ENCODE measurements at places on chromosomes 12 and 14.

GRCh38 chr14:105470350-105471296 lies 4.0 kb upstream of the CRIP2 start:
- no peak for DNase-seq

DNA sequence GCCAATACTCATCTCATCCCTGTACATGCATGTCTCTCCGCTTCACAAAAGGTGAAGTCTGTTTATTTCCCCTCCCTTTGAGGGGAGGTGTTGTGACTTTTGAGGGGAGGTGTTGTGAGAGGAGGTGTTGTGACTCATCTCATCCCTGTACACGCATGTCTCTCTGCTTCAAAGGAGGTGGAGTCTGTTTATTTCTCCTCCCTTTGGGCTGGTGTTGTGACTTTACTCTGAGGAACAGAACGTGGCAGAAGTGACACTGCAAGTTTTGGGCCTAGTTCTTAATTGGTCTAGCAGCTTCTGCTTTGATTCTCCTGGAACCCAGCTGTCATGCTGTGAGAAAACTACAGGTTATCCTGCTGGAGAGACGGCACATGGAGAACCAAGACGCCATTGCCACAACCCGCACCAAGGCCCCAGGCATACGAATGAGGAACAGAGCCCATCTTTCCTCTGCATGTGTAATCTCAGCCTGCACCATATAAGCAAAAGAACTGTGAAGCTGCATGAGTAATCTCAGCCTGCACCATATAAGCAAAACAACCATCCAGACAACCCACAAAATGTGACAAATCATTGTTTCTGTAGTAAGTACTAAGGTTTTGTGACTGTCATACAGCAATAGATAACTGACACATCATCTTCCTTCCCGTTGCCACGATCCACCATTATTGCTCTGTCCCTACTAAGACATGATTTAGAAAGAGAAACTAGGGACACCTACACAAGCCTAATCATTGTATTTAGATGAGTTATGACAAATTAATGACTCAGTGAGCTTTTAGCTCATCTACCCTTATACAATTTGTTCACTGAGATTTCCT lies 30.0 kb downstream of the GALNT4 start:
- DNase-seq: no peak

- DNase-seq: no peak
Observed at GRCh38 chr12:34046570-34046969, 24.3 kb downstream of the ALG10 start.

GRCh38 chr14:104335611-104336010 lies 197.2 kb downstream of the KIF26A start:
- no peak for DNase-seq

DNA sequence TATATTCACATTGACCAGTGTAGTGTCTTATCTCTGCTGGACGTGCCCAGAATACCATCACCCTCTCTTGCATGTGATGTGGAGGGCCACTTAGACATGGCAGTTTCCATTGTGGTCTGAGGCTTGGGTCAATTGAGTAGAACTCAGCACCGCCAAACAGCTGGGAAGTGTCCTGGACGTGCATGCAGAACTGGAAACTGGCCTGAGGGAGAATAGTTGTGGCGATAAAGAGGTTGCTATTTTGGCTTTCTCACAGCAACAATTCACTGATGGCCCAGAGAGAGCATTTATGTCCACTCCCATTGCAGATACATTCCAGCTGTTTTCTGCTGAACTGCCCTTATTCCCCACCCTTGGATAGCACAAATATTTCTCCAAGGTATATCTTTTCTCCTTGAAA lies 210.1 kb upstream of the DAAM1 start:
- peak; percentile 75 for DNase-seq

DNA sequence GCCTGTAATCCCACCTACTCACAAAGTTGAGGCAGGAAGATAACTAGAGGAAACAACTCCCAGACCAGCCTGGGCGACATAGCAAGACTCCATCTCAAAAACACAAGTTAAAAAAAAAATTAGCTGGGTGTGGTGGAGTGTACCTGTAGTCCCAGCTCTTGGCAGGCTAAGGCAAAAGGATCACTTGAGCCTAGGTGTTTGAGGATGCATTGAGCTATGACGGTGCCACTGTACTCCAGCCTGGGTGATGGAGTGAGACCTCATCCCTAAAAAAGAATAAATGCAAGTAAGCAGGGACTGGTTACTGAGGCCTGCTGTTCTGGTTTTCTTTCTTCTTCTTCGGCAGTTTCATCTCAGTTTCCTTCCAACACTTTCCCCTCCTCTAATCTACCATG lies 7.4 kb downstream of the PTPN21 start:
- no peak for DNase-seq

- DNase-seq: peak; percentile 55
Observed at GRCh38 chr14:95189367-95190132, 32.2 kb upstream of the DICER1 start.

DNA sequence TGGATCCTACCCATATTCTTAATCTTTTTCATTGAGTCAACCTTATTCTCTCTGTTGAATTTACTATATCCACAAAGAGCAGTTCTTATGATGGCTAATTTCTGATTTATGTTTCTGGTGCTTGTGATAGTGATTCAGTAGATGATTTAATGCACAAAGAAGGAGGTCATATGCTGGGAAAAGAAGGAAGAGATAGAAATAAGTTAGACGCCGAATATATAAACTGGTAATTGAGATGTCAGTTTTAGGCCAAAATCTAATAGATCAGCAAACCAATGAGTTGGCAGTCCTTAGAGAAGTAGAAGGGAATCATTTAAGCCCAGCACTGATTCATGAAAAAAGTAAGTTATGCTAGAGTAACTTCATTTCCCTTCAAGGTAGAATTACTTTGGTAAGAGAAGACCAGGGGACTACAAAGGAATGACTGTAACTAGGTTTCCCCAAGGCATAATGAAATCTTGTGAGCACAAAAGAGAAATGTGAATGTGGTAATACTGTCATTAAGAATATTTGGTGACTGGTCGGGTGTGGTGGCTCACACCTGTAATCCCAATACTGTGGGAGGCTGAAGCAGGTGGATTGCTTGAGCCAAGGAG lies 132.4 kb downstream of the TGFB3 start:
- no peak for DNase-seq

GRCh38 chr14:71242237-71242748 lies 335.0 kb downstream of the PCNX1 start:
- DNase-seq: peak; percentile 54

DNA sequence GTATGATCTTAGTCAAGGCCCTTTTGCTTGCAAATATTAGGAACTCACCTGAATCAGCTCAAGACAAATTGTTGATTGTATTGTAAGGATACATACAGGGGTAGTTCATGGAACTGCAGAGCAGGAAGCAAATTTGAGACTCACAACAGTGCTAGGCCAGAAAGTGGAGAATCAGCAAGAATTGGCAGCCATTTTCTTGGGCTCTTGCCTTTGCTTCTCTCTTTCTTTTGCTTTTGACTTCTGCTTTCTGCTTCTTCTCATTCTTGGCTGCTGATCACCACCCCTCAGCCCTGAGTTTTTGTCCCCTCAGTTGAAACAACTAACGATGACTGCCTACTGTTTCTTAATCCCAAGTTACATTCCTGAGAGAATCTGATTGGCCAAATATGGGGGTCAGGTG lies 34.8 kb downstream of the KCNK13 start:
- no peak for DNase-seq

DNA sequence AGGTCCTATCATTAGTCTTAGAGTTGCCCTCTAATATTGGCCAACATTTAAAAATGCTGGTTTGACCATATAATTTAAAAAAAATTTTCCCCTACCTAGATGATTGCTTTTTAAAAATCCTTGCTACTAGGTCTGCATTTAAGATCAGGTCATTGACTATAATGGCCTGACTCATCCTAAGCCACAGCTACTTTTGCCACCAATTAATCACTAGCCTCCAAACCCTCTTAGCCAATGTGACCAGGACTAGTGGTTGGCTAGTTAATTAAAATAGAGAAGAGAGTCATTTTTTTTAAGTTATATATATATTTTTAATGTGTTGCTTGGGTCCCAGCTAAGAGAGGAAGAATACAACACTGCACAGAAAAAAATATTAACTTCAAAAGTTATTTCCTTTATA lies 57.5 kb downstream of the SOS2 start:
- no peak for DNase-seq

- no peak for DNase-seq
Observed at GRCh38 chr12:19121449-19122018, 8.0 kb upstream of the PLEKHA5 start.

DNA sequence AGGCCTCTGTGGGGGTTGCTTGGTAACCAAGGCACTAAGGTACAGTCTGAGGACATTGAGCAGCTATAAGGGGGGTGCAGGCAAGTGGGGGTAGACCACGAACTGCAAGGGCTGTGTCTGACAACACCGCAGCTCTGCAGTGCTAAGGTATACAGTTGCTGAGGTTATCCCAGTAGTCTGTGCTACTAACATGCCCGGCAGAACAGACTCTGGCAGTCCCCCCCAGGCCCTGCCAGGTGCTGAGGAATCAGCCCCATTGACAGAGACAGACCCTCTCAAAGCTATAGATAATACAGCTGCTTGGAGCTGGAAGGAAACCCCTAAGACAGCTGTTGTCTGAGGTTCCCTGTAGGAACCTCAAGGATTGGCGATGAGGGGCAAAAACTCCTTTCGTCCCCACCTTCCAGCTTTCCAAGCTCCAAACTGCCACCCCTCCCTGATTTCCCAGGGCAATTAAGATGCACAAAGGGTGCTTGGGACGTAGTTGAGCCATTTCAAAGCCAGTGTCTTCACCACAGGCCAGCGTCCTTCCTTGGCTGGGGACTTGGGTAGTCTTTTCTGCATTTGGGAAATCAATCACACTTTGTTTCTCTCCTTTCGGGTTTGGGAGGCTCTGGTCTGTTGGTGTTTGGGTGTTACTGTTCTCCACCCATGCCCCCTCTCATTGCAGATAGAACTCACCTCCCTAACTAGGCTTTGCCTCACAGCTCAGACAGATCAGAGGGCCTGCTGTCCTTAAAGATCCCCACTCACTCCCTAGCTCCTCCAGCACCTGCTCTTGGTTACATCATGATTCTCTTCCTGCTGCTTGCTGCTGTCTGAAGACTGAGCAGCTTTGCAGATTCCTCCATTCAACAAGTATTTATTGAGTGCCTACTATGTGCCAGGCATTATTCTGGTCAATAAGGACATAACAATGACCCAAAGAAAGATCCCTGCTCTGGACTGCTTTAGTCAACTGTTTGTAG lies 2.0 kb upstream of the MYH7 start:
- no peak for DNase-seq

GRCh38 chr12:94263905-94264561 lies 115.7 kb downstream of the PLXNC1 start:
- no peak for DNase-seq

DNA sequence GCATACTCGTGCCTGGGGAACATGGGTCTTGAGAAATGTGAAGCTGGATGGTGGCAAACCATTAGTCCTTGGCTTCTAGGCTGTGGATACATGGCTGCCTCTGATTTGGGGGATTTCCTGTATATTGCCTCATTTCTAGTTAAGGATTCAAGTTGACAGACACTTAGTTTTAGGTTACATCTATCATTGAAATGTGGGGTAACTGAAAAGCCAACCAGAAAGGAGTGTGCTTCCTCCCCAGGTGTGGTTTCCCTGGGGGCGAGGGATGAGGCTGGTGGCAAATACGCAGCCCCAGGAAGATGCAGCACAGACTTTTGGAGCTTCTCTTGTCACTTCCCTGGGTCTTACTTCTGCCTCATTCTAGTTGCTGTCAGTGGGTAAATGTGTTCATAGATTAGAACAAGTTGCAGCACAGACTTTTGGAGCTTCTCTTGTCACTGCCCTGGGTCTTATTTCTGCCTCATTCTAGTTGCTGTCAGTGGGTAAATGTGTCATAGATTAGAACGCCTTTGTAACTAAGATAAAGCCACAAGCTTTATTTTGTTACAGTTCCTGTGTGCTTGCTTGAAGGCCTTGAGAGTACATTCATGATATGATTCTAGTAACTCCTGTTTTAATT lies 85.1 kb downstream of the BORCS5 start:
- peak; percentile 50 for DNase-seq

GRCh38 chr14:67532998-67533753 lies at the start of gene PLEKHH1:
Gene PLEKHH1, plus strand, starts transcription at chr14:67533290. Its CDS starts 8,578 bp downstream, at chr14:67541868.
- DNase-seq: peak; percentile 61

DNA sequence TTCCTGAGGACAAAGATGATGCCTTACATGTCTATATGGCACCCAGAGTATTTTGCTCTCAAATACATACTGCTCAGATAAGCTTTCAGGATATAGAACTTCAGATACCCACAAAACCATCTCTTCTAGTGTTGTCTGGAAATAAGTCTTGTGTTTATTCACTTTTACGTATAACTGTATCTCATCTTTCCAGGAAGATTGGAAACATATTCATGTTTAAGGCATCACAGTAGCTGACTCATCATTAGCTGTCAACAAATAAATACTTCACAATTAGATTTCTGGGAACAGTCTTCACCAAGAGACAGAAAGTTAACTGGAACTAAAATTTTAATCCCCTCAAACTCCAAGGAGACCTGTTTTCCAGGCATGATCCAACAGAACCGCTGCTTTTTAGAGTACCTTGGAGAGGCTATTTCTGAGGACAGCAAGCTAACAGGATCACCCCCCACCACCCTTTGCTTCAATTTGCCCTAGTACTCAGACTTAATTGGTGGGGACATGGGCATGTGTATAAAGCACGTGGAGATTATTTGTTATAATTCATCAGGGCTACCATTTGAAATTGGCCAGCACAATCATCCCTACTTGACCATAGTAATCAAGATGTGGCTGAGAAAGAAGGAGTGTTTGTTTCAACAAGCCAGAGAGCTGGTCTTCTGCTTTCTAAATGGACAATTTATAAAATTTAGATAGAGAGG lies 129.3 kb upstream of the HIF1A start:
- peak; percentile 93 for DNase-seq

DNA sequence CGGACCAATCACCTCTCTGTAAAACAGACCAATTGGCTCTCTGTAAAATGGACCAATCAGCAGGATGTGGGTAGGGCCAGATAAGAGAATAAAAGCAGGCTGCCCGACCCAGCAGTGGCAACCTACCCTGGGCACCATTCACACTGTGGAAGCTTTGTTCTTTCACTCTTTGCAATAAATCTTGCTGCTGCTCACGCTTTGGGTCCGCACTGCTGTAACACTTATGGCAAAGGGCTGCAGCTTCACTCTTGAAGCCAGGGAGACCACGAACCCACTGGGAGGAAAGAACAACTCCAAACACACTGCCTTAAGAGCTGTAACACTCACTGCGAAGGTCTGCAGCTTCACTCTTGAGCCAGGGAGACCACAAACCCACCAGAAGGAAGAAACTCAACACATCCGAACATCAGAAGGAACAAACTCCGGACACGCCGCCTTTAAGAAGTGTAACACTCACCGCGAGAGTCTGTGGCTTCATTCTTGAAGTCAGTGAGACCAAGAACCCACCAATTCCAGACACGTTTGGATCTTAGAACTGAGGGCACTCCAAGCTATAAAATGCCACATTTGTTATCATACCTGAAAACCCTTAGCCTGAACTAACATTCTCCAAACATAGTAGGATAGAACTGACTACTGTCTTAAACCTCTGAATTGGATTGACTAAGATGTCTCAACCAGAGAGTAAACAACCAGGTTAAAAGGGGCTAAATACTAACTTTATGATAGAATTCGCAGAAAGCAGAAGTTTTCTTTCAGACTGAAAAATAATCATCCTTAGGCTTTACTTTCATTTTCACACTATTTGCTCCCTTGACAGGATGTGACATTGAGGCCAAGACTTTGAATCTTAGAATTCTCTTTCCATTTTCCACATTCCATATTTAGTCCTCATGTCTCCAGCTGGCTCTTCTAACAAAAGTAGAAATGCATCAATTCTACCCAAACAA lies 33.6 kb downstream of the CDKL1 start:
- no peak for DNase-seq

GRCh38 chr14:54420478-54421142 lies 20.6 kb downstream of the CNIH1 start:
- peak; percentile 69 for DNase-seq

GRCh38 chr14:97920201-97920600 lies 1123.0 kb downstream of the VRK1 start:
- no peak for DNase-seq

GRCh38 chr14:40847480-40847879 lies 759.2 kb upstream of the LRFN5 start:
- DNase-seq: no peak
